ENCODE measurements at places on chromosomes 1 and 21.

DNA sequence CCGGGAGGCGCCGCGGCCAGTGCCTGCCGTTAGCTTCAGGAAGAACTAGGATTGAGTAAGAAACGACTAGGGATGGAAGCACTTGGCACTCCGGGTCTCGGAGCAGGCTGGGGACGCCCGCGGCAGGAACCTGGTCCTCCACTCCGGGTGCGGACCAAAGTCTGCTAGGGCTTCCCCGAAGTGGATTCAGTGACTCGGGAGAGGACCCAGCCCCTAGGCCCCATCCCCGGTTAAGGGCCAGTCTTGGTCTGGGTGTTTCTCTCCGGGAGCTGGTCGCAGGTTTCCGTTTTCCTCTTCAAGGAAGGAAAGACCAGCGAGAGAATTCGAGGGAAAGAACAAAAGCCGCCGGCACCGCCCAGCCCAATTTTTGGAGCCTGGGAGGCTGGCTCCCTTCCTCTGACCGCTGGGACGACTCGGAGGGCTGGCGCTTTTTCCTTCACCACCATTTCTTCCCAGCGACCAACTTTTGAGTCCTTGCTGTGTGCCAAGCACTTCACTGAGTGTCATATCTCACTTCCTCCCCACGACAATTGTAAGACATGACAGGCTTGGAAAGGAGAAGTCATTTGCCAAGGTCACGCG lies 16.8 kb upstream of the STMN1 start:
- H3K4me1 ChIP-seq = peaks cover 6% of the 10 kb centered on the region
- no peaks in the 10 kb centered on the region for H3K36me3 ChIP-seq
- H3K27me3 ChIP-seq = no peaks in the 10 kb centered on the region
- peak; percentile 34 for DNase-seq
- peak overlapping the region; percentile 72 for H3K4me3 ChIP-seq

DNA sequence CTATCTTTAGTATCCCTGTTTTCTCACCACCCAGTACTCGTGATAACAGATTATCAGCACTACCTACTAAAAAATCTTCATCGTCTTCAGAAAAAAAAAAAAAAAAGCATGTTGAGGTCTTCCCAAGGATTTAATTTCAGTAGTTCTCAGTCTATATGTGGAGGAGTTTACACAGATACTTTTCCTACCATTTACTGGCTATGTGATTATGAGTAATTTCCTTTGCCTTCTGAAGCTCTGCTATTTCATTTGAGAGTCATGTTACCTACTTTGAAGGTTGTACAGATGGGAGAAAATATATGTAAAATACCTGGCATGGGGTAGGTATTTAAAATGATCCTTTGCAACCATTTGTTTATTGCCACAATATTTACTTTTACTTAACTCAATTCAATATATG lies 399.7 kb downstream of the NEGR1 start:
- DNase-seq = no peak
- H3K36me3 ChIP-seq = no peaks in the 10 kb centered on the region
- H3K27ac ChIP-seq = no peak overlapping the region
- no peaks in the 10 kb centered on the region for H3K4me1 ChIP-seq
- H3K27me3 ChIP-seq = no peaks in the 10 kb centered on the region

- DNase-seq = no peak
- H3K4me3 ChIP-seq = no peak overlapping the region
- no peaks in the 10 kb centered on the region for H3K36me3 ChIP-seq
- no peaks in the 10 kb centered on the region for H3K4me1 ChIP-seq
These were observed 8.6 kb upstream of the FCMR start for GRCh38 chr1:206930210-206930798.

GRCh38 chr1:176515310-176515709 lies 52.3 kb downstream of the PAPPA2 start:
- H3K27ac ChIP-seq = no peak overlapping the region
- no peak overlapping the region for H3K4me3 ChIP-seq
- peaks cover 2% of the 10 kb centered on the region for H3K27me3 ChIP-seq
- H3K4me1 ChIP-seq = no peaks in the 10 kb centered on the region

- no peak for DNase-seq
- no peaks in the 10 kb centered on the region for H3K27me3 ChIP-seq
- no peaks in the 10 kb centered on the region for H3K36me3 ChIP-seq
- no peak overlapping the region for H3K27ac ChIP-seq
These were observed 5.8 kb downstream of the RNU5D-1 start for GRCh38 chr1:44724955-44725698.

GRCh38 chr1:228226956-228227791 lies 19.3 kb downstream of the OBSCN start:
- H3K27ac ChIP-seq = peak overlapping the region; percentile 77
- H3K4me1 ChIP-seq = peaks cover 88% of the 10 kb centered on the region
- H3K36me3 ChIP-seq = peaks cover 99% of the 10 kb centered on the region
- no peaks in the 10 kb centered on the region for H3K27me3 ChIP-seq

DNA sequence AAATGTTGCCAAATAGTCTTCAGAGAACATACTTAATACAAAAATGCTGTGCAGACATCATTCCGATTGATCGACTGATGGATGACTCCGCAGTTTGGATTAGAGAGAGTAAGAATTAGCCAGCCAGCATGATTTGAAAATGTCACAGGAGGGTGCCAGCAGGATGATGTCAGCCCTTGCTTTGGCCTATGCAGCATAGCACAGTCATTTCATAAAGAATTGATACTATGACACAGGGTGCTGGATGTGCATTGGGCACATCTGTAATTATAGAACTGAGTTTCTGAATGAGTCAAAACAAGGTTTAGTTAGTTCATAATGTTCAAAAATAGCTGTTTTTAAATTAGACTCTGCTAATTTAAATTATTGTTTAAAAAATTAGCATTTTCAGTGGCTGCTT lies 21.6 kb upstream of the TRAF5 start:
- H3K4me1 ChIP-seq = peaks cover 16% of the 10 kb centered on the region
- no peak for DNase-seq
- peak overlapping the region; percentile 60 for H3K27ac ChIP-seq
- H3K27me3 ChIP-seq = no peaks in the 10 kb centered on the region
- peaks cover 90% of the 10 kb centered on the region for H3K36me3 ChIP-seq
- no peak overlapping the region for H3K4me3 ChIP-seq

- no peaks in the 10 kb centered on the region for H3K27me3 ChIP-seq
- H3K27ac ChIP-seq = no peak overlapping the region
- H3K36me3 ChIP-seq = no peaks in the 10 kb centered on the region
- DNase-seq = no peak
- H3K4me1 ChIP-seq = no peaks in the 10 kb centered on the region
- no peak overlapping the region for H3K4me3 ChIP-seq
These were observed 5.7 kb upstream of the OR14A16 start for GRCh38 chr1:247829656-247830055.

GRCh38 chr1:13523780-13524477 lies 10.1 kb upstream of the LRRC38 start:
- H3K27me3 ChIP-seq = no peaks in the 10 kb centered on the region
- no peak overlapping the region for H3K4me3 ChIP-seq
- DNase-seq = no peak

- H3K27me3 ChIP-seq = no peaks in the 10 kb centered on the region
- DNase-seq = no peak
- no peak overlapping the region for H3K27ac ChIP-seq
These were observed 30.3 kb upstream of the TMEM51 start for GRCh38 chr1:15123270-15123669.

DNA sequence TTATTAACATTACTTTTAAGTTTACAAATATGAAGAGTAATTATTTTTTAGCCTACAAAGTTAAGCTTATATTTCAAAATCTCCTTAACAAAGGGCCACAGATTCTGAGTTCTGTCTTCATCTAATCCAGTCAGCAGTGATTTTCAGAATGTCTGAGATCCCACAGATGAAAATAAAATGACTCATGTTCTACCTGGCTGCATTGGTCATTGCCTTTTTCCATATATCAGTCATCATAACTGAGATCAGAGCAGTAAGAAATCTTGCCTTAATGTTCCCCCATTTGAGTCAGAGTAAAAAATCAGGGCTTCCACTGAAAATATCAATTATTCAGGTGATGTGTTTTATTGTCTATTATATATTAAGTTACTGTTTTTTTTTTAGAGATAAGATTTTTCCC lies 416.1 kb downstream of the MRPL39 start:
- no peaks in the 10 kb centered on the region for H3K36me3 ChIP-seq
- no peak overlapping the region for H3K27ac ChIP-seq
- no peaks in the 10 kb centered on the region for H3K27me3 ChIP-seq

DNA sequence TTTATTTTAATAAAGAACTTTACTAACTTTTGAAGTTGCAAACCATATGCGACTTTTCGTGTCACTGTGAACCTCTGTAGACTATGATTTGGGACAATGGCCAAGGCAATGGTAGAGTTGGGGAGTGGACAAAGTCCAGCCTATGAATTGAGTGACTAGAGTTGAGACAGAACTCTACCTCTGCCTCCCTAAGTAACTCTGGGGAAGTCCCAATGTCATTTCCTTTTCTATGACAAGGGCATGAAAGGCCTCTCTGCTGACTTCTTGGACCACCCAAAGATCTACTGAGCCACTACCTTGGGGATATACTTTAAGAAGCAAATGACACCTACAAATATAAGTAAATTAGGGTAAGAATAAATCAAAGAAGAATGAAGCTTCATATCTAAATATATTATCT lies 19.3 kb downstream of the BEND5 start:
- H3K36me3 ChIP-seq = peaks cover 41% of the 10 kb centered on the region
- no peak overlapping the region for H3K4me3 ChIP-seq
- no peaks in the 10 kb centered on the region for H3K27me3 ChIP-seq
- no peak overlapping the region for H3K27ac ChIP-seq
- no peak for DNase-seq
- H3K4me1 ChIP-seq = no peaks in the 10 kb centered on the region

DNA sequence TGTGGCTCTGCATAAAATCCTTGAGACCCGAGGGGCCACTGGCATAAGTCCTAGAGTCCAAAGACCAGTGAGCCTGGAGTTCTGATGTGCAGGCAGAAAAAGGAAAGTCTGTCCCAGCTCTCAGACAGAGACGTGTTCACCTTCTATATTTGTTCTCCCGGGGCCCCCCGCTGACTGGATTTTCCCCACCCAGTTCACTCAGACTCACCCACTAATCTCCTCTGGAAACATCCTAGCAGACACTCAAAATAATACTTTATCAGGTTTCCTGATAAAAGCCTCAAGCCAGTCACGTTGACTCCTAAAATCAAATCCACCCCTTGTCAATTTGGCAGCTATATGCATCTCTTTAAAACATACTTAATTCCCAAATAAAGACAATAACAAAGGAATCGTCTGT lies 1084.2 kb upstream of the NCAM2 start:
- no peaks in the 10 kb centered on the region for H3K27me3 ChIP-seq
- no peaks in the 10 kb centered on the region for H3K36me3 ChIP-seq
- H3K4me3 ChIP-seq = no peak overlapping the region
- DNase-seq = no peak

DNA sequence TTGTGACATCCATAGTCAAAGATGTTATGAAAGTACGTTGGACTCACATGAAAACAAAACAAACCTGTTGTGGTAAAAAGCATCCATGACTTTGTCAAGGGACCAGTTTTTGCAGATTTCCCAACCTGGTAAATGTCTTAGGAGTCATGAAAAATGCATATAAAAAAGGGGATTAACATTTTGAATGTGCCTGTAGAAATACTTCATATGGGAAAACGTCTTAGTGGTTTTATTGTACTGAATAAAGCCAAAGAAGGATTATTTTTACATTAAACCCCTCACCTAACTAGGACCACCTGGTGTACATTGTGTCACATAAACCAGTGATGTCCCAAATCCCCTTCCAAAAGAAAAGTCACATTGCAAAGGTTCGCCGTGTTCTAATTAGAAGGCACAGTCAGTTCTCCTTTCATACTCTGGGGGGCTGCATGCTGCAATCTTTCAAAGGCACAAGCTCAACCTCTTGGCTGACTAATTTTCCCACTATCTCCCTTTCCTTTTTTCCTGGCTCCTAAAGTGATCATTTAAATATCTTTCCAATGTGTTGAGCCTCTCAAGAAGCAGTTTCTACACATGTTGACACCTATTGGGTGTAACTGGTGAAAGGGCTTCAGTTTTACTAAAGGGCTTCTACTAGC lies 119.8 kb upstream of the SPAG17 start:
- peak overlapping the region; percentile 88 for H3K27ac ChIP-seq
- DNase-seq = no peak
- H3K4me1 ChIP-seq = peaks cover 44% of the 10 kb centered on the region

- peak overlapping the region; percentile 15 for H3K4me3 ChIP-seq
- H3K36me3 ChIP-seq = no peaks in the 10 kb centered on the region
- no peak for DNase-seq
- no peaks in the 10 kb centered on the region for H3K4me1 ChIP-seq
- no peak overlapping the region for H3K27ac ChIP-seq
These were observed 17.2 kb upstream of the ZBTB8B start for GRCh38 chr1:32447469-32448185.

DNA sequence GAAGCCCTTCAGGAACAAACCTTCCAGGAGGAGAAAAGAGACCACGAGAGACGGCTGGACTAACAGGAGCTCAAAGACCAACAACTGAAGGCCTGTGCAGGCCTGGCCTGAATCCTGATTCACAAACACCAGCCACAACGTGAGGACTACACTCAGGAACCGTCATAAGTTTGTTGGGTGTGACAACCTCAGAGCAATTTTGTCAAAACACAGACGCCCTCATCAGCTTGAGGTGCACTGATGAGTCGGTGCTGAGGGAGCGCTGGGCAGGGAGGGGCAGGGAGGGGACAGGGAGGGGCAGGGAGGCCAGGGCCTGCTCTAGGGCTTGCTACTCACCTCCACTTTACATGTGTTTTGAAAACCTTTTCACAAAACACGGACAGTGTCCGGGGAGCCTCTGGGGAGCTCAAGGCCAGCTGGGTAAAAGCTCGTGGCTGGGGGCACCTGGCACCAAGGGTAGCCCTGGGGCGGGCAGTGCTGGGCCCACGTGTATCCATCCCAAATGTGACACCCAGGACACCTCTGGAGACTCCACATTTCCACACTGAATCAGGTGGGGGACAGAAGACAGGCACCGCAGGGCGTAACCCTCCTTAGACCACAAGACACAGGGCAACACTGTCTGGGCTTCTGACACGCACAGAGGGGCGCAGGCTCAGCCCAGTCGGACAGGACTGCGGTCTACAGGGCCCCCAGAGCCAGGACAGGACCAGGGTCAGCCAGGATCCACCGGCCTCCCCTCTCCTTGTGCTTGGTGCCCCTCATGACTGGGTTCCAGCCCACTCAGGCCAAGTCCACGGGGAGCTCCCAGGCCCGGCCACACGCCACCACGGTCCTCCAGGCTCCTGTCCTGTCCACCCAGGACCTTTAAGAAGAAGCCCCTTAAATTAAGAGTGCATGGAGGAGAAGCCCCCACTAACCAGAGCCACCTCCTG lies 16.5 kb downstream of the LSS start:
- H3K27ac ChIP-seq = no peak overlapping the region
- DNase-seq = no peak
- no peak overlapping the region for H3K4me3 ChIP-seq

- H3K4me1 ChIP-seq = peaks cover 89% of the 10 kb centered on the region
- no peaks in the 10 kb centered on the region for H3K27me3 ChIP-seq
- no peak for DNase-seq
- H3K36me3 ChIP-seq = peaks cover 11% of the 10 kb centered on the region
These were observed 7.7 kb downstream of the YBX1 start for GRCh38 chr1:42689912-42690311.

Data from psoas muscle (tissue), 8 donors.